ENCODE measurements at places on chromosomes 5 and 9.

DNA sequence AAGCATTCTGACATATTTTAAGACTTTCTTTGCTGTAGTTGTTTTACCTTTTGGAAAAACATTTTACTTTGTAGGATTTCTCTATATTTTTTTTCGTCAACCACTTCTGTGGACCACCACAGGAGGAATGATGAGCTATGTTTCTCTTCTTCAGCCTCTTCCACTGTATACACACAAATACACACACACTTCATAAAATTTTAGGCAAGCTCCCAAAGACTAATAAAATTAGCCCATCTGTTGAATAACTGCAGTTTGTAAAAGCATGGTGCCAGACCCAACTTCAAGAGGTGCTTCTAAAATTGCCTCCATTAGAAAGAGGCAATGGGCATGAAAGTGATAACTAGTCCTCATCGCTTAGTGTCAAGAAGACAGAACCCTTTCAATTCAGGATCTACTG, 4.1 kb upstream of the CEP120 start:
- DNase-seq, result no peak

DNA sequence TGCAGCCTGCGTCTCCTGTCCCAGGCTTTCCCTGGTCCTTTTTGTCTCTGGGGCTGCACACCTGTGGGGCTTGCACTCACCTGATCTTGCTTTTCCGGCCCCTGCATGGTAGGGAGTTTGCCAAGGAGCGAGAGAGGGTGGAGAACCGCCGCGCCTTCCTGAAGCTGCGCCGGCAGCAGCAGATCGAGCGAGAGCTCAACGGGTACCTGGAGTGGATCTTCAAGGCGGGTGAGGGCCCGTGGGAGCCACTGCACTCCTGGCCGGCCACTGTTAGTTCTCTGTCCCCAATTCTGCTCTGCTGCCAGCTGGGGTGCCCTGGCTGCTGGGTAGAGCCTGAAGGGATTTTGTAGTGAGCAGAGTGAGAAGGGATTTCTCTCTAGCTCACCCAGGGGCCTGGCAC, 78.0 kb downstream of the CACNA1B start:
- no peak for DNase-seq

DNA sequence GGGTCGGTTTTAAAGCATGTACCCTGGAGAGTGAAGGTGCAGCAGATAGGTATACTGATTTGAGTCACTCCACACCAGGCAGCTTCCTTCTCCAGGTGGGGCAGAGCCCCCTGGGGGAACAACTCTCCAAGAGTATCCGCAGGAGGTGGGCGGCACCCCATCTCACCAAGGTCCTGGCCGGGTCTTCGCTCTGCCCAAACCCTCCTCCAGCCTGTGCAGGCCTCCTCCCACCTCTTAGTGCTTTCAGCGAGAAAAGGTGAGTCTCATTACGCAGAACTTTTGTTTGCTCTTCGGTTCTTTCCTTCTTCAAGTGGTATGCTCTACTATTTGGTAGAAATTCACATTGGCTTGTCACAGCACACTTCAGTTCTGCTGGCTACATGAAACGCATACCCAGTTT, 13.7 kb downstream of the SPACA9 start:
- no peak for DNase-seq

DNA sequence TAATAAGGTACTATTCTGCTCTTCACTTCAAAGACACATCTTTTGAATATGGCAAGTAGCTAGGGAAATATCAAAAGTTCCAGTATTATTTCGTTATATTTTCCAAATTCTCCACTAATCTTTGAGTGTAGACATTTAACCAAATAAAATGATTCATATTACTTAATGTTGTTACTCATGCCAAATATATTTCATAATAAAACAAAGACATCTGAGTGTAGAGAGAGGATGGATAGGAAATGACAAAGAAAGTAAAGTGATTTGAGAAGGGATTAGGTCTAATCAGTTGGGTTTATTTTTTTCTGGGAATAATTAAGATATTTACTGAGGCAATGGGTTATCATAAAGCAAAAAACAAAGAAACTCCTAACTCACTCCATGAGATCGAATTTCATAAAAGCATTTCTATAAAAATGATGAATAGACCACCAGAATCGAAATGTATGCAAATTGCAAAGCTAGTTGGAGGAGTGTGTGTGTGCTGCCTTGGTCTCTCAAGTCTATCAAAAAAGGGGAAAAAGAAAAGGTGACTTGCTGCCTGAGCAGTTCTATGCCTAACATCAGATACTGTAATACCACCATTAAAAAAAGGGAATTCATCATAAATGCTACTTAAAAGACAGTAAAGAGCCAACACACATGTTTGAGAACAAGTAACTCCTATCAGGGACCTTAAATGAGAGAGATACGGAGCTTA, 255.5 kb downstream of the PDE4D start:
- no peak for DNase-seq

- no peak for DNase-seq
Measured at GRCh38 chr5:98783051-98783649, 9.7 kb downstream of the RGMB start.

- DNase-seq, result no peak
Measured at GRCh38 chr5:88662846-88663245, 220.1 kb downstream of the MEF2C start.

DNA sequence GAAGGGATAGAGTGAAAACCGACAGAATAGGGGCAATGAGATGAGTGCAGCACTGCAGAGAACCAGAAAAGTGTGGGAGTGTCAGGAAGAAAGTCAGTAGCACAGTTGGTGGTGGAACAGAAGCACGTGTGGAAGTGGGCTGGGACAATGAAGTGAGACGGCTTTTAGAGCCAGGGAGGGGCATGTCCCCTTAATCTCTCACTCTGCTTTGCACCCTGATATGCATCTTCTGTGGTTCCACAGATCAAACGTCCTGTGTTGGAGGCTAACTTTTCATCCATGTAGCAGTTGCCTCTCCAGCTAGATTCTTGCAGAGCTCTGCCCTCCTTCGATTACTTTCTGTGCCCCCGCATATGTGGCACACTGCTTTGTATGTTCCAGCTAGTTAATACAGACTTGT, 163.6 kb downstream of the DOCK8 start:
- no peak for DNase-seq

- no peak for DNase-seq
Measured at GRCh38 chr5:123807177-123807945, 295.4 kb downstream of the CSNK1G3 start.

DNA sequence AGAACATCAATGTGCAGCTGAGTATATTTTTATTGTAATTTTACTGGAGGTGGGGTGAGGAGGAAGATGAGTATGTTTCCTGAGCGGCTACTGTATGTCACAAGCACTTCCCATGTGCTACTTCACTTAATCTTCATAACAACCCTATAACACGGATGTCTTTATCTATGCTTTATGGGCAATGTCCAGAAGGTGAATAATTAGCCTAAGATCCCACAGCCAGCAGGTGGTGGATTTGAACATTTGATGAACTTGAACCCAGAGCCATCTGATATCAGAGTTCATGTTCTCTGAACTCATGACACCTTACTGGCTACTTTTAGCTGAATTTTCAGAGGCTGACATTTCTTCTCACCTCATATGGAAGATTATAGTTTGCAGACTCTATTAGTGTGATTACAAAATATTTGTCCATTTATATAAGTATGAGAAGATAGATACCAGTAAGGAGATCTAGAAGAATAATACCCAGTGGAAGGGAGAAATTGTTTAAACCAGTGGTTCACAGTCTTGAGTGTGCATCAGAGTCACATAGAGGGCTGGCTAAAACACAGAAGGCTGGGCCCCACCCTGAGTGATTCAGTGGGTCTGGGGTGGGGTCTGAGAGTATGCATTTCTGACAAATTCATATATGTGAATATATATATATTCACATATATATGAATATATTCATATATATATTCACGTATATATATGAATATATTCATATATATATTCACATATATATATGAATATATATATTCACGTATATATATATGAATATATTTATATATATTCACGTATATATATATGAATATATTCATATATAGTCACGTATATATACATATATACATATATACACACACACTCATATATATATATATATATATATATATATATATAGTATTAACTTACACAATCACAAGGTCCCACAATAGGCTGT, 164.4 kb upstream of the NR3C1 start:
- no peak for DNase-seq

DNA sequence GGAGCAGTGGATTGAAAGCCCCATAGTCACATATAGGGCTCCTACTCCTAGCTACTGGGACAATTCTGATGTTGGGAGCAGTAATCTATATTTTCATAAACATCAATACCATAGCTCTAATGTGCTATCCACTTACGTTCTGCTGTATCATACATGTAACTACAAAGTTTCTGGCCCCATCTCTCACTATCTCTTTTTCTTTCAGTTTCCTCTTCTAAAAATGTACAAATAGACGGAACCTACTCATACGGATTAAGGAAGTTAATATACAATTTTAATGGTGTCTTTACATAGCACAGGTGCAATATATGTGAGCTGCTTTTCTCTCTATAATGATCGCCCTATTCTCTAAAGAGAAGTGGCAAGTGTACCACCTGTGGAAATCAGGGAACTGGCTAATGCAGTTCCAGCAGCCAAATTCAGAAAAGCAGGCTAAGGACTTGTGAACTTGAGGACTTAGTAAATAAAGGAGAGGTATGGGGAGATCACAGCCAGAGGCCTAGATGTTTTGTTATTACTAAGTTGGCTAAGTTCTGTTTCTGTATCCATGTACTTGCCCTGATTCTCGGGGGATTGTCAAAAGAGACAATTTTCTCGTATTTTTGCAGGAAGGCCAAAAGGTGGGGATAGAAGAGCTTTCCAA, 1021.9 kb downstream of the CDH12 start:
- DNase-seq, result no peak

- DNase-seq, result no peak
Measured at GRCh38 chr5:11642438-11642837, 261.8 kb downstream of the CTNND2 start.

DNA sequence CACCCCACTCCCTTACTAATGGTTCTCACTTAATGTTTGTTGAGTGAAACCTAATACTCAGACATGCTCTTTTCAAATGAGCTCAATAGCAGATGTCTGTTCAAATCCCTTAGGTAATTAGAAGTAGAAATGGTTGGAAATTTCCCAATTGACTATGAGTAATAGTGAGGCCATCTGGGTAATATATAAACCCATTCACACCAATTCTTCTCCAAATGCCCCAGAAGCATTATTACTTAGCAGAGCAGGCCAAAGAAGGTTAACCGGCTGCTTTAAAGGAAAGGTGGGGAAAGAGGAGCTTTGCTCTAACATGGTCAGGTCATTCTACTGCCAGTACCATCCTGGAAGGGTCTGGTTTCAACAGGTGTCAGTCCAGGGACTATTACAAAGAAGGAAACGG, 119.5 kb upstream of the MTAP start:
- DNase-seq, result no peak

DNA sequence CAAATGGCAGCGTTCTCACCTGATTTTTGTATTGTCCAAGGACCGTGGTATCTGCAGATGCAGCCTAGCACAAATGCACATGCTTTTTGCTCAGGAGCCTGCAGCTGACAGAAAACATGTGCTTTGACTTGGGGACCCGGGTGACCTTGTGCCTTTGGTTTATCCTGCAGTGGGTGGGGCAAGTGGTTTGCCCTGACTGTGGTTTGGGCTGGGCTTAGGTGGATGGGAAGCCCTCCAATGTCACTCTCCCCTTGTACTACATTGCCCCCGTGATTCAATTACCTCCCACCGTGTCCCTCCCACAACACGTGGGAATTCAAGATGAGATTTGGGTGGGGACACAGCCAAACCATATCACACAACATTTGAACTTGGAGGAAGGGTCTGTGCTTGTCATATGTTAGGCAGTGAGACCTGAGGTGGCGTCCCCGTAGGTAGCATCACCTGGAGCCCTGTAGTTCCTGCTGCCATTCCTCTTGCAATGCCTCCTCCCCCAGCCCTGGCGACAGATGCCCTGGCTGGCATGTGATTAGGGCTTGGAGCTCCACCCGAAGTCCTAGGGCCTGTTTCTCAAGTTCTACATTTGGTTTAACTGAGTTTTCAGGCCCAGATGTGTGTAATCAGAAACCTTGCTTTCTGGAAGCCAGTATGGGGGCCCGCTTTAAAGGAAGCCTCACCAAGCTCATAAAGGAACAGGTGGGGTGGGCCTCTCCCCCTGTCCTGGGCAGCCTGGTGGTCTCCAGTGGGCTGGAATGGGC, 2.1 kb downstream of the ANKRD33B start:
- no peak for DNase-seq

- no peak for DNase-seq
Measured at GRCh38 chr5:167839065-167839464, 452.4 kb upstream of the WWC1 start.

GRCh38 chr9:87350915-87351314, 146.8 kb upstream of the DAPK1 start:
- DNase-seq, result no peak

DNA sequence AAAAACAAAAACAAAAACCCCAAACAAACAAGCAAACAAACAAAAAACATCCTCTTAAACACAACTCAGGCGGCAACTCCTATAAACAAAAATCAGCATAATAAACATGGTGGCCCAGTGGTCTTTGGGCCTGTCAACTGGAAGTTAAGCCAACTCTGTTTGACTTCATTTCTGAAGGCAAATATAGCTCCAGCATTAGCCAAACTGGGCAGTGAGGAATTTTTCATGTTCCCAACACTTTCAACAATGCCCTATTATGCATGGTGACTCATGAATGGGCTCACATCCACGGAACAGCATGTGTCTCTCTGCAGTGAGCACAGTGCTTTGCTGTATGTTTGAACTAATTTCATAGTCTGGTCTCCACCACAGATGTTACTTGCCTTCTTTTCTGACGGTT, 143.9 kb upstream of the STC2 start:
- peak; percentile 58 for DNase-seq

DNA sequence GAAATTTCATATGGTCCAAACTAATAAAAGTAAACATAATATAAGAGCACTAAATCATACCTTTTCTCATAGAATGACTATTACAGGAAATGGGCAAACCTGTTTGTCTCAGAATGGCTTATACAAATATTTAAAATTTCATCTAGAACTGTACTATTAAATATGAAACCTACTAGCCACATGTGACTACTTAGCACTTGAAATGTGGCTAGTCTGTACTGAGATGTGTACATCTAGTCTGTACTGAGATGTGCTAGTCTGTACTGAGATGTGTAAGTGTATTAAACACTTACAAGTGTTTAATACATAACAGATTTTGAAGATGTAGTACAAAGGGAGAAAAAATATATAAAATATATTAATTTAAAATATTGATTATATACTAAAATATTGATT, 22.4 kb downstream of the ABITRAM start:
- no peak for DNase-seq

GRCh38 chr5:80705216-80705769, 50.5 kb upstream of the DHFR start:
- no peak for DNase-seq

Data from ureter (tissue), 1 donor.